Stimulated activated naive CD8-positive, alpha-beta T cell treated with anti-CD3 and anti-CD28 coated beads, Interleukin-15, Interleukin-2, amounts not matched to agents 100 U/mL and 50 U/mL, for 24 hours (primary cell): ENCODE measurements at places on chromosomes 13 and 19.

DNA sequence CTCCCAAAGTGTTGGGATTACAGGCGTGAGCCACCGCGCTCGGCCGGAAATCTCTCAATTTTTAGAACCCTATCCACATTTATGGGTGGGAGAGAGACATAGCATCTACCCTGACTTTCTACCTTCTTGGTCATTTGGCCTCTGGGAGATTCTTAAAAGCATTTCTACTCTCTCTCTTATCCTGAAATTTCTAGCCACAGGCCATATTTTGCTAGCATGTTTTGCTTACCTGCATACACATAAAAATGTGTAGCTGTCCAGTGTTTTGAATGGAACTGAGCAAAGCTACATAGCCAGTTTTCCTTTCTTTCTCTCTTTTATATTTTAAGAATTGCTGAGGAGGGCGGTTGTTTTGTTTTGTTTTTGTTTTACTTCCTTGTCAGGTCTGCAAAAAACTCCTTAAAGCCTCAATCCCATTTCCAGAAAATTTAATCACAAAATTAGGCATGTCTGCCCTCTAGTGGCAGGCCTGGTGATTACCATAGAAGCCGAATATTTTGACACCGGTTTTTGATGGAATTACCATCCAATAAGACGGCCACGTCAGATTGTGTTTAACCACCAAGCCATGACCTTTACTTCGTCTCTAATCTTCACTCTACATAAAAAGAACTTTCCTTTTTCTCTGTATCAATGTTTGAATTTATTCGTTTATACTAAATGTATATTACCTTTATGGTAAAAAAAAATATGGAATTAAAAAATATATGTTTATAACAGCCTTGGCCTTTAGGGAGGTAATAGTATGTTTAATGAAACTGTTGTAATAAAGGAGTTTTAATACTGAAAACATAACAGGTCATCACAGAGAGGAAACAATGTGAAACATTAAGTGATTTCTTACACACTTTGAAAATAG, 34.4 kb upstream of the OXGR1 start:
- DNase-seq: peak; percentile 59

- DNase-seq: no peak
These were observed 23.0 kb downstream of the CKM start for GRCh38 chr19:45299719-45300118.

DNA sequence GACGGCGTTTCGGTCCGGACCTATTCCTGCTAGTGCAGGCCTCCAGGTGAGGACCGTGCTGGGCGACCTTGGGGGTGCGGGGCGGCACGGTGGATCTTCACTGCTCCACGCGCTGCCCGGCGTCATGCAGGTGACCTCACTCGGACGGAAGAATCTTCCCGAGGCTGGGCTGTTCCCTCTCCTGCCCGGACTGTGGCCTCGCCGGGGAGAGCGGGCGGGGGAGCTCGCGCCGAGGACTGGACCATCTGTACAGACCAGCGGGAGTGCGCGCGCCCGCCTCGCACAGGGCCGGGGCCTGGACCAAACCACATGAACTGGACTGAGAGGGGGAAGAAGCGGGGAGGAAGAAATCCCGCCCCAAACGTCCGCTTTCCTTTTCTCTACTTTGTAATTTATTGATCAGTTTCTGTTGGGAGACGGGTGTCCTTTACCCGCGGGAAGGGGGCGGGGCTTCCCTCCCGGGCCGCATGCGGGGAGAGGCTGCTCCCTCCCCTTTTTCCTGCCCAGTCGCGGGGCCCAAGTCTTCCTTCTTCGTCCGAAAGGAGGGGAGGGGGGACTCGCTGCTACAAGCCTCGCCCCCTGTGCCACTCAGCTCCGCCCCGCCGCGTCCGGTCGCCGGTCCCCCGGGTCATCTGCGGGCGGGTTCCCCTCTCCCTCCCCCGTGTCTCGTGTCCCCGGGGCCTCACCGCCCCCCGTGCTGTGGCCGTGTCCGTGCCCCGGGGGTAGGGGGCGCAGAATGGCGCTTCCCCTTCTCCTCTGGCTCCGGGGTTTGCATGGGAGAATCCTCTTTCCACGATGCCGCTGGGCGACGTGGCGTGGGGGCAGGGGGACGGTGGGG, 4.9 kb downstream of the HRC start:
- DNase-seq: peak; percentile 61

GRCh38 chr13:39682788-39683187, 27.3 kb downstream of the COG6 start:
- no peak for DNase-seq

DNA sequence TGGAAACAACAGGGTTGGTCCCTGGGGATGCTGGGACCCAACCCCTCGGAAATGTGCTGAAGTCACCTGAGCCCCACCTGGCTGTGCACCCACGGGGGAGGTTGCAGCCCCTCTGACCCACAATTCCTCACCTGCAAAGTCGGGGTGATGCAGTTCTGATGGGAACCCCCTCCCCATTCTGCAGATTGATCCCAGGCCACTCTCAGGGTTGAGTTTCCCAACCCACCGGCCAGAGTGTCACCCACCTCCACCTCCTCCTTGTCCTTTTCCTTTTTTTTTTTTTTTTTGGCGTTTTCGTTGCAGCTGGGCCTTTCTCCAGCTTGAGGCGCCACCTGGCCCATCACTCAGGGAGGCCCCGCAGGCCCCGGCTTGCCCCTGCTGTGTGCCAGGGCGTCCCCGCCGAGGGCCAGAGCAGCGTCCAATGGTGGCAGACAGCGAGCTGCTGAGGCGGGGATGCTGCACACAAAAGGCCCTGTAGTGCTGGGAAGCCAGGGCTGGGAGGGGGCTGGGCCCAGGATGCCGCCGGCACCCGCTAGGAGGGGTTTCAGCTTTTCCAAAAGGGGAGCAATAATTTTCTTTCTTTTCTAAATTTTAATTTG, 4.6 kb downstream of the PIK3R2 start:
- no peak for DNase-seq

DNA sequence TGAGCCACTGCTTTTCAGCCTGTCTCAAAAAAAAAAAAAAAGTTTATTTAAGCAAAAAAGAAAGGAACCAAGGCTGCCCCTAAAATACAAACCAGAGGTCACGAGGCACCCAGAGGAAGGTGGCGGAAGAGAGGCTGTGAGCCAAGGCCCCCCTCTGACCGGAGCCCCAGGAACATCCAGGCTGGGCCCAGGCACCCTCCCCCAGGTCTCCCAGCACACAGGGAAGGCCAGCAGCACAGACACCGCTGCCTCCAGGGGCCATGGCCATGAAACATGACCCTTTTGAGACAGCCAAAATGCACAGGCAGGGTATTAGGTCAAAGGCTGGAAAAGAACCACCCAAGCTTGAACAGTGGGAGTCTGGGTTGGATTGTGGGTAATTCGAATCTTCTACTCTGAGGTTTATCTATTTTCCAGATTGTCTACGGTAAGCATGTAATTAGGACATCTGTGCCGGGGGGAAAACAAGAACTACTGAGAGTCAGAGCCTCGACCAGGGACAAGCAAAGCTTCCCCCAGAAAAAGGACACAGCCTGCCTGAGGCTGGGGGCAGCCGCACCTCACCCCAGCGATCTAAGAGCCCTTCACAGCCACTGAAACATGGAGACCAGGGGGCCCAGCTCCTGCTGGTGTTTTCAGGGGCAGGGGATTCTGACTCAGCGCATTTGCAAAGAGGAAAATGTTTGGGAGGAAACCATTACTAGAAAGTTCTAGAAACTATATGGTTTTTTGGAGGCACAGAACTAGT, 8.4 kb downstream of the PEX11G start:
- no peak for DNase-seq

DNA sequence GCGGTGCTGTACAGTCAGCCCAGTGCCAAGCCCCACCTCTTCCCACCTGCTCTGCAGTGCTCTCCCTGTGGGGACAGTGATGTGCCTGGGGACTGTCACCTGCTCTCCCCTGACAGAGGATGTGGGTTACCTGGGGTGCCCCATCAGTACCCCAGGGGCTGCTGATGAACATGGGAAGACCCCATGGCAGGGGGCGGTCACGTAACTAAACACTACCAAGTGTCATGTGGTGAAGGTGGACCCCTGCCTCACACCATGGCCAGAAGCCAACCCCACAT, 12.7 kb downstream of the KDM4B start:
- no peak for DNase-seq

DNA sequence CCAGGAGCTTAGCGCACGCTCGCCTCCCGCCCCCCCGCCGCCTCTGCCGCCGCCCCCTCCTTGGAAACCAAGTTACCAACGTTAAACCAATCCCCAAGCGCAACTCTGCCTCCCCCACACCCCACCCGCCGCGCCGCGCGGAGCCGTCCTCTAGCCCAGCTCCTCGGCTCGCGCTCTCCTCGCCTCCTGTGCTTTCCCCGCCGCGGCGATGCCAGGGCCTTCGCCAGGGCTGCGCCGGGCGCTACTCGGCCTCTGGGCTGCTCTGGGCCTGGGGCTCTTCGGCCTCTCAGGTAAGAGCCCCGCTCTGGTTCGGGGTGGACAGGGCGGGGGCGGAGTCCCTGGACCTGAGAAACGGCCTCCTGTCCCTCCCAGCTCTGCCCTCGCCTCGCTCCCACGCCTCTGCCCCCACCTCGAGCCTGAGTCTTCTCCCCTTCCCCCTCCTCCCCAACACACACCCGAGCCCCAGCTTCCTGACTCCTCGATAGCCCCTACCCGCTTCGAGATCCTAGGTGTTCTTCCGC, at the start of gene ICAM5:
Gene ICAM5 (plus strand): TSS at position 117 of the 521 bp plus-strand sequence. CDS start 92 bp downstream, at position 209.
- DNase-seq: peak; percentile 56

- peak; percentile 50 for DNase-seq
These were observed 906 bp downstream of the FXYD5 start for GRCh38 chr19:35155441-35155840.

- DNase-seq: no peak
These were observed 503.1 kb downstream of the DIAPH3 start for GRCh38 chr13:59660582-59660981.

- DNase-seq: no peak
These were observed 30.8 kb upstream of the AKT2 start for GRCh38 chr19:40315812-40316470.

DNA sequence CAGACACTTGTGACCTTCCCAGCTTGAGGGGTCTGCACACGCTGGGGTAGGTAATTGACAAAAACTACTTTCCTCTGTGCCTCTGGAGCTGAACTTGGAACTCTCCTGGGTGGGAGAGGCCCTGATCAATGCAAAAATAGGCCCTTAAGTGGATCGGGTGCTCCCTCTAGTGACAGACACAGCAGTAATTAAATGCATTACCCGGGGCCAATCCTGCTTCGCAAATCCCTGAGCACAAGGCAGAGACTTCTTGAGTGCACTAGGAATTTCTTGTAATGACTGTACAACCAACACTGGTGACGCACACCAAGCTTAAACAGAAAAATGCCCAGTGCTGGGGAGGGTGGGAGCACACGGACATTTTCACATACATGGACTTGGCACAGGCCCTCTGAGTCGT, 10.6 kb upstream of the UBE2S start:
- DNase-seq: peak; percentile 58

GRCh38 chr13:33303855-33304597, 18.5 kb upstream of the STARD13 start:
- DNase-seq: no peak

GRCh38 chr13:29471551-29471950, 123.9 kb downstream of the SLC7A1 start:
- no peak for DNase-seq

DNA sequence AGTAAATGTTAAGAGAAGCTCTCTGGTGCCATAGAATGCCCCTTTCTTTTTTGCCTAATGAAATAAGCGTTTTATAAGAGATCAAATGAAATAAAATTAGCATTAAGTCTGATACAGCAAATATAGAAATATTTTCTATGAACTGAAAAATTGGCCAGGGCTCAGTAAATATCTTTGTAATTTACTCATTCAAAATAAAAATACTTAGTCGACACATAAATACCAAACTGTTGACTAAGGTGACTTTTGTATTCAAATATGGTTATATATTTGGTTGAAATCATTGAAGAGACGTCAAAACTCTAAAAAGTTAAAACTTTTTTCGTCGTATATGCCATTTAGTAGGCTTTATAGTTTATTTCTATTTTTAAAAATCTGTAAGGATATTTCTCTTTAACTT, 25.6 kb downstream of the IPO5 start:
- DNase-seq: no peak

DNA sequence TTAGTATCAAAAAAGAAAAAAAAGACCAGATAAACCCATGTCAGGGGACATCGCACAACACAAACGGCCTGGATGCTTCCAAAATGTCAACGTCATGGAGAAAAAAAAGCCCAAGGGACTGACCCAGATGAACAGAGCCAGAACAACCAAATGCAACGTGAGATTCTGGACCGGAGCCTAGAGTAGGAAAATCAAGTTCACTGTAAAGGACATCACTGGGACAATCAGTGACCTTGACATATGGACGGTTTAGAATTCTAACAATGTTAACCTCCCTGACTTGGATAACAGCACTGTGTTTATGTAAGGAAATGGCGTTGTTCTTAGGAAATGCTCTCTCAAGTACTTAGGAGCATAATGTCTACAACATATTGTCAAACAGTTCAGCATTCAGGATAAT, 15.1 kb upstream of the EMP3 start:
- no peak for DNase-seq

DNA sequence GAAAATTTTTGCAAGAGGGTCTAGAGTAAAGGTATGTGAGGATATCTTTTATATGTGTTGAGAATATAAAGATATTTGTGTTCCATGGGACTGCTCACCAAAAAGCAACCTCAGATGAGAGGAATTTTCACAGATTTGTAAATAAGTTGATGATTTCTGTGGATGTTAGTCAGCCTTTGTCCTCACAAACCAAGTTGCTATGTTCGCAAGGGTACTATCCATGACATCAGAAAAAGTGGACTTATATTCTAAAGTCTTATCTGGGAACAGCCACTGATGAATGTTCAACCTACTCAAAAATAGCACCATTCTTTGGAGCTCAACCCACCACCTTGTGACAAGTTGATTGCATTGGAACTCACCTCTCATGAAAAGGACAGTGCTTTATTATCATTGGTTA, 138.6 kb downstream of the PCDH20 start:
- no peak for DNase-seq

DNA sequence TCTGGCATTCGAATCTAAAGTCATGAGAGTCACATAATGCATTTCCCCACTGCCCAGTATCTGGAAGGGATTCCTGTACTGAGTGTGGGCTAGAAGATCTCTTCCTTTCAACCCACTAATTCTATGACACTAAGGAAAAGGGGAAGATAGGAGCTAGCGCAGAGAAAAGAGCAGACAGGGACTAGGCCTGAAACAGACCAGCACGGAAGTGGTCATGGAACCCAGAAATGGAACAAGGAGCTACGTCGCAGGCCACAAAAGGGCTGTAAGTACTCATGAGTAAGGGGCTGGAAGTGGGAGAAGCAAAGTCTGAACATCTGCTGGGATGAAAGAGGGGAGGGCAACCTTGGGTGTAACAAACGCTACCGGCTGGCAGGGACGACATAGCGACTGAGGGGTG, 8.6 kb downstream of the ABCC4 start:
- no peak for DNase-seq

- no peak for DNase-seq
These were observed 99.2 kb downstream of the ABCC4 start for GRCh38 chr13:95201814-95202651.

DNA sequence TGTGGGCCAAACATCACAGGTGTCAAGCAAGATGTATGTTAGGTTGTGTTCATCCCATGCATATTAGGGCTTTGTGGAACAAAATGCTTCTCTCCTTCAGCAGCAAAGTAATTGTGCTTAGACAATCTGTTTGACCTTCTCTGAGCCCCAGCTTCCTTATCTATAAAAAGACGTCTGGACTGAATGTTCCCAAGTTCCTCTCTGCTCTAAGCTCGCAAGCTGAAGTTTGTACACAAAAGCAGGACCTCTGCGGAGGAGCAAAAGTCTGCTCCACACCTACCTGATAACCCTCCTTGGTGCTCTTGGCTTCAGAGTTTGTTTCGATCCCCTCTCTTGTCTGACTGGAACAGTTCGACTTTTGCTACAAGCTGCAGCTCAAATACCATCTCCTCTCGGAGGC, 95.7 kb upstream of the UBL3 start:
- DNase-seq: no peak
